Stimulated activated CD8-positive, alpha-beta memory T cell treated with anti-CD3 and anti-CD28 coated beads, Interleukin-7, amount 100 ng/mL, for 1 hour (primary cell): ENCODE measurements at places on chromosomes 13 and 19.
A peak's percentile ranks its signal among the peaks of the same experiment; 100 is the strongest.

DNA sequence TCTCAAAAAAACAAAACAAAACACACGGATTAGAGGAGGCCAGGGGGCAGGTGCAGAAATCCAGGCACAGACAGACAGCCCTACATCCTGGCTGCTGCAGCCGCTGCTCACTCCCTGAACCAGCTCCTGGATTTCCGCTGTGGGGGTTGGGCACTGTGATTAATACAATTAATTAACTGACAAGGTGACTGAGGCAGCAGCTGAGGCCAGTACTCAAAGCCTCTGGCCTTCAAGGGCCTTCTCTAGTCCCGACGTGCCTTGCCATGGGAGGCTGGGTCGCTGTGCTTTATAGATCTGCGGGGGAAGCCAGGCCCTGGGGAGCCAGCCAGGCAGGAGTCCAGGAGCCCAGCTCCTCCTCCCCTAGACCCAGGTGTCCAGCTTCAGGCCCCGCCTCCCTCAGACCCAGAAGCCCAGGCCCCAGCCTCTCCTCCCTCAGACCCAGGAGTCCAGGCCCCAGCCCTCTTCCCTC is 4.6 kb downstream of the NECTIN2 start:
- DNase-seq = no peak

- no peak for DNase-seq
Observed at GRCh38 chr13:29925457-29926097, 75.2 kb upstream of the UBL3 start.

DNA sequence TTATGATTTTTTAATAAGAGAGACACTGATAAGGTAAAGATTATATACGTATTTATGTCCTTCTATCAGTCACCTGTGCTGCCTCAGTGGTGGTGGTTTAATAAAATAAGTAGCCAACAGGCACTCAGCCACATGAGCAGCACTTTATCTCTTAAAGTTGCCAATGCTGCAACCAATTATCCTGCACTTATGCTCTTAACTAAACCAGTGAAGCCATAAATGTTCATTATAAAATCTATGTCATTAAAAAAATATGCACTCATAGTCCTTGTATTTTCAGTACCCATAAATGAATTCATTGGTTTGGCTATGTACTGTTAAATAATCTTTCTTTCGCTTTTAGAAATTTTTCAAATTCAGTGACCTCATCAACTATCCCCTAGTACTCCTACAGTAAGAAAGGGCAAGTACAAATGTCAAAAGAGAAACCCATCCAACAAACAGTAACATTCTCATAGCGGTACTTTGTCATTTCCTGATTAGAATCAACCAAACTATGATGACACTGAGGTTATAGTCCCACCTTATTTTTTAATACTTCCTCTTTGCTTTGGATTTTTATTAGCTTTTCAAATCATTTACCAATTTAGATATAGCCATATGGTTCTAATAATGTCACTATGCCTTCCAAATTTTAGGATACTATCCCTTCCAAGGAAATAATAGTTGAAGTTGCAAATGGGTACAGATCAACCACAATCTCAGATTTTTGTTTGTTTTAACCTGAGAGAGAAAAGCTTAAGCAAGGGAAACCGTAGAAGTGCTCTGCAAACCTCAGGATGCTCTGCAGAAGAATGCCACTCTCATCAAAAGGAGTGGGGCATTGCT is 190.9 kb downstream of the KLF12 start:
- DNase-seq = no peak

- no peak for DNase-seq
Observed at GRCh38 chr19:10921199-10921909, 7.1 kb downstream of the YIPF2 start.

DNA sequence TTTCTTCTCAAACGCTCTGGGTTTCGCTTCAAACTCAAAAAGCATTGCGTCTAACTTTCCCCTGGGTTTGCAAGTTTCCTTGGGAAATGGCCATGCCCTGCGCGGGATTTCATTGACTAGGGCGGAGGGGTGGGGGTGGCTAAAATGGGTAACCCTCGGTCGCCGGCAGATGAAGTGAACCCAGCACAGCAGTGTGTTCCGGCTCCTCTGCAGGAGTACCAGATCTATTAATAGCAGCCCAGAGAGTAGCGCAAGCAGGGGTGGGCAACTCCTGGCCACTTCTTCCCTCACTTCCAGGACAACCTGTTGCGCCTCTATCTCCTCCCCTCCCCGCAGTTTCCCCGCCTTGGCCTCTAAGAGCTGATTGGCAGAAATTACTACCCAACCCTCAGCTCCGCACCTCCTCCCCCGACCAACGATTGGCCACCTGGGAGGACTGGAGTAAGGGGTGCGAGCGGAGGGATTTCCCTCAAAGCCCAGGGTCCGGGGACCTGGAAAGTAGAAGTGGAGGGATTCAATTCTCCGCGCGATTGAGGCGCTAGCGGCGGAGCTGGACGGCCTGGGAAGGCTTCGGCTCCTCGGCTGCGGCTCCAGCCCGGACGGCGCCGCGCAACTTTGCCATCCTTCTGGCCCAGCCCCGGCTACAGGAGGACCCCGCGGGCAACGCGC is at the start of gene FREM2:
FREM2 (plus strand) TSS at position 501 of the 669 bp plus-strand sequence. CDS start 268 bp downstream, outside the sequence.
- no peak for DNase-seq

DNA sequence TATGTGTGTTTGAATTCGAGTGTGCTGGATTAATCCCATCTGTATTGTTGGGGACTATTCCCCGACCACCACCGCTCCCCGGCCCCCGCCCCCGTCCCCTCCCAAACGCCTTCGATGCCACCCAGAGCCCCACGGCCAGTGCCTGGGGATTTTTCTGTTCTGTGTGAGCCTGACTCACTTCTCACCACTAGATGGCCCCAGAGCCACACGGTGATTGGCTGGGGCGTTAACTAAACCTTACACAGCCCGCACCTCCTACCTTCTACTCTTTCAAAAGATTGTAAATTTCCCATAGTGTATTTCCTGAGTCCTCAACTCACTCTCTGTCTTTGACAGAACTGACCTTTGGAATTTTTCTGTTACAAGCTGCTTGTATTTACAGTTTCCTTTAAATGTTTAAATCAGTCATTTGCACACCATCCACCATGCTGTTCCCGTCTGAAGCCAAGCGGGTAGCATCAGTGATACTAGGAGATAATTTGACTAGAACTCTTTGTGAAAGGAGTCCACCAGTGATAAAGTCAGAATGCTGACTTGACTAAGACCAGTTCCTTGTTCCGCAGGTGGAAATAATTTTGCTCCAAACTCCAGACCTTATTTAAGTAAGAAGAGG is 61.4 kb downstream of the RFX2 start:
- DNase-seq = peak; percentile 45

DNA sequence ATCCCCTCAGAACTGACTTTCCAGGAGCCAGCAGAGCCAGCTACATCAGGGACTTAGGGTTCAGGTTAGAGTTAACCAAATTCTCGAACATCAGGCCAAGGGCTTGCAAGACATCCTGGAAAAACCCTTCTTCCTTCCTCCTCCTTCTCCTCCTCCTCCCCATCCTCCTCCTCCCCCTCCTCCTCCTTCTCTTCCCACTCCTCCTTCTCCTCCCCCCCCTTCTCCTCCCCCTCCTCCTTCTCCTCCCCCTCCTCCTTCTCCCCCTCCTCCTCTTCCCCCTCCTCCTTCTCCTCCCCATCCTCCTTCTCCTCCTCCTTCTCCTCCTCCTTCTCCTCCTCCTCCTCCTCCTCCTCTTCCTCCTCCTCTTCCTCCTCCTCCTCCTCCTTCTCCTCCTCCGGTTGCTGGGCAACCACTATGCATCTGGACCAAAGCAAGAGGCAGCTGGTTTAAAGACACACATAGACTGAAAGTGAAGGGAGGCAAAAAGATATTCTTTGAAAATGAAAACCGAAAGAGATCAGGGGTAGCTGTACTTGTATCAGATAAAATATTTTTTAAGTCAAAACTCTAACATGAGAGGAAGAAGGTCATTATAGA is 5.9 kb upstream of the CCL25 start:
- DNase-seq = no peak

GRCh38 chr19:19051478-19052213 is 12.1 kb upstream of the SLC25A42 start:
- DNase-seq = no peak
